ENCODE measurements at places on chromosomes 16 and 17. TPM values are rescaled to one million over a fixed set of nuclear protein-coding genes. Genes with fewer than 3 reads are reported as not detected.

CHMP6 gene
- 12.2 TPM for total RNA-seq

BAHCC1 gene
- 0.14 TPM for total RNA-seq

FAM171A2 gene
- total RNA-seq = 0.41 TPM

KRTAP4-9 gene
- not detected for total RNA-seq

DNA sequence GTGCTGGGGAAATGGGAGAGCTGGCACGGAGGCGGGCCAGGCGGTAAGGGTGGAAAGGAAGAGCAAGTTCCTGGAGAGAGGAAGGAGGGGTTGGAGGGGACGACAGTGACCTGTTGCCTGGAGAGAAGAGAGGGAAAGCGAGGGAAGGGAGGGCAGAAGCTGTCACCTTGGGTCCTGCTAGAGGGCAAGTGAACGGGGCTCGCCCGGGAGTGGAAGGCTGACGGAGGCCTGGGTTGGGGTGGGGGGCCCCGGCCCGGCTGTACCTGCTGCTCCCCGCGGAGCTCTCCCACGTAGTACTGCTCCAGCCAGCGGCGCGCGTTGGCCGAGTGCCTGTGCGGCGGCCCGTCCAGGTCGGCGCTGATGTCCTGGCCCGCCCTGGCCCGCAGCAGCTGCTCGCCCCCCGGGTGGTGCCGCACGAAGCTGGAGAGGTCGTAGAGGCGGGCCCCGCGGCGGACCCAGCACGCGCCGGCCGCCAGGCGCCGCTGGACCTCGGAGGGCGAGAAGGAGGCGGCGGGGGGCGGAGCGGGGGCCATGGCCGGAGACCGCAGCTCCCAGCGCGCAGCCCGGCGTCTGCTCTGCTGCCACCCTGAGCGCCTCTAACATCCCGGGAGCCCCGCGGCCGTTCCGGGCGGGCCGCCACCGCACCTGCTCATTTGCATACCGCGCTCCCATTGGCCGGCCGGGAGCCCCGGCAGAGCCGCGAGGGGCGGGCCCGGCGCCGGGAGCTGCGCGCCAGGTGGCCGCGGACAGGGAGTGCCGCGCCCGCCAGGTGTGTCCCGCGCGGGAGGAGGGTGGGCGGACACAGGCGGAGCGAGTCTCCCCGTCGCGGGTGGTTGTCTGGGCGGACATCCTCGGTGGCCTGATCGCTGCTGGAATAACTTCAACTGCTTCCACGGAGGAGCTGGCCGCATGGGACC is at the start of gene FA2H:
Gene FA2H (minus strand): TSS at position 598 of the 917 bp plus-strand sequence. CDS start 65 bp downstream, at position 533.
- H3K27me3 ChIP-seq = peaks cover 51% of the 10 kb centered on the region
- no peaks in the 10 kb centered on the region for H3K36me3 ChIP-seq
- DNase-seq = peak; percentile 83
- peaks cover 16% of the 10 kb centered on the region for H3K4me1 ChIP-seq
- no peak within 1 kb of the TSS for H3K27ac ChIP-seq

DNA sequence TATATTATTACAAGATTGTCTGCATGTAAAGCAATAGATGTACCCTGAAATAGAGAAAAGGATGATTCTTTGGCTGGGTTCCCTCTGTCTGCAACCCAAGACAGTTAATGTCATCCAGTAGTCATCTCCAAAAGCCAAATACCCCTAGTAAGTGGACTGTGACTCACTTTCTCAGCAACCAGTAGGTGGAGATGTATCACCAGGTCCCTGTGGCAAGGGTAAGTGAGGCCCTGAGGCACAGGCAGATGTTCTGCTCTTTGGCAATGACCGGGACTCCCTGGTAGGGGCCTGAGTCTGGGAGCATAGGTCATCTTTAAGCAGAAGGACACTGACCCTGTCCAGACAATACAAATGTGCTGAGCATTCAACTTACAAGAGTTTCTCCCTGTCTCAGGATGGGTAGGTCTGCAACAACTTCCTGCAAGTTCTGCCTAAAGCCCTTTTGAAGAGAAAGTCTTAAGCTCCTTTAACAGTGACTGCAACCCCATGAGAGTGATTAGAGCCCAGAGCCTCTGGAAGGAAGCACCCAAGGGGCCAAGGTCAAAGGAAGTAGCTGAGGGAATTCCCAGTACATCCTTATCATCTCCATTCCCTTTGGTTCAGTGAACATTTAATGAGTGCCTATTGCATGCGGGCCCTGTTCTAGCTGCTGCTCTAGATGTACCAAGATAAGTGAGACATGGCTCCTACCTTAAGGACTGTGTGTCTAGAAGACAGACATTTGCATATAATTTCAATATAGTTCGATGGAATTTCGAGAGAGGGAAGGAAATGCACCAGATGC is 31.9 kb downstream of the PMP22 start:
- no peak overlapping the region for H3K27ac ChIP-seq
- H3K4me3 ChIP-seq = no peak overlapping the region
- H3K36me3 ChIP-seq = no peaks in the 10 kb centered on the region
- peak; percentile 17 for DNase-seq

GRCh38 chr17:31537565-31538011 is 146.1 kb downstream of the RAB11FIP4 start:
- H3K4me3 ChIP-seq = no peak overlapping the region
- peaks cover 20% of the 10 kb centered on the region for H3K4me1 ChIP-seq
- DNase-seq = no peak

DNA sequence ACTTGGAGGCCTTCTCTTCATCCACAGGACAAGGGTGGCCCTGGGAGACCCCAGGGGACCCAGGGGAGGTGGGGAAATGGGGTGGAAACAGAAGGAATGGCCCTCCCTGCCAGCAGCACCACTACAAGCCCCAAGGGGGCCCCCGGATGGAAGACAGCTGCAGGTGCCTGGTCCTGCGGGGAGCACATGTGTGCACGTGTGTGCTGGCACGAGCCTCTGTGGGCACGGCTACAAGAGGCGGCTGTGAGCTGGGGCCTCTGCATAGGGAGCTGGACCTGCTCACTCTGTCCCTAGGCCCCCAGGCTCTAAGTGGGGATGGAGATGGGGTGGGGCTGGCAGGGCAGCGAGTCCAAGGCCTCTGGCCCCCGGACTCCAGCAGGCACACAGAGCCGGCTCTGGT is 13.2 kb upstream of the AATK start:
- H3K4me1 ChIP-seq = no peaks in the 10 kb centered on the region
- no peaks in the 10 kb centered on the region for H3K36me3 ChIP-seq
- no peaks in the 10 kb centered on the region for H3K27me3 ChIP-seq
- no peak for DNase-seq
- no peak overlapping the region for H3K27ac ChIP-seq
- H3K4me3 ChIP-seq = no peak overlapping the region

DNA sequence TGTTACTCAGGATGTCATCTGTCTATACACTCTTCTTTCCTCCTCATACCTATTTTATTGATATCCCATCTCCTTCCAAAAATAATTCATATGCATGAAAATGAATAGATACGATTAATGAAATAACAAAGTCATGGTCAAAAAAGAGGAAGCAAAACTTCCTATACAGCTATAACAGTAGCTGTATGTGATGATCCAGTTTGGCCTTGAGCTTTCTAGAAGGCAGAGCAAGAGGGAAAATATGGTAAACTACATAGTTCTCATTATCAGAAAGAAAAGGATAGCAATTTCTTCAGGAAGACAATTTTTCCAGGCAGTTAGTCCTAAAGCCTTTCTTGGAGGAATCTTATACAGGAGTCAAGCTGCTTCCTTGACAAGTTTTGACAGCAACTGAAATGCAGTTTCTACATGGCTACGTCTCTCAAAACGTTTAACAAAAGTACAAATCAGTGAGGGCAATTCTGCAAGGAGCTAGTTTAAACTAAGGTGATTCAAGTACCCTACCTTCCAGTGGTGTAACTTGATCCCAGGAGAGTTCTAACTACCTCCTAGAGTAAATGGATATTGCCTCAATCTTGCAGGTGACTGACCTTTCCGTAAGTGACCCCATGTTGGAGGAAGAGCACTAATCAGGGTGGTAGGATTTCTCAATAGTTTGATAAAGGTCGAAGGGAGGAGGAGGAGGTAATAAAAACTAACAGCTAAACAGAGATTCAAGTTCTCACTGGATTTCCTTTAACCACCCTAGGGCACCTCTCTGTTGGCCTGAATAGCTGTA is 1.0 kb downstream of the SPAG5 start:
- peaks cover 24% of the 10 kb centered on the region for H3K4me1 ChIP-seq
- peaks cover 3% of the 10 kb centered on the region for H3K36me3 ChIP-seq
- H3K27me3 ChIP-seq = no peaks in the 10 kb centered on the region
- peak overlapping the region; percentile 89 for H3K4me3 ChIP-seq

DNA sequence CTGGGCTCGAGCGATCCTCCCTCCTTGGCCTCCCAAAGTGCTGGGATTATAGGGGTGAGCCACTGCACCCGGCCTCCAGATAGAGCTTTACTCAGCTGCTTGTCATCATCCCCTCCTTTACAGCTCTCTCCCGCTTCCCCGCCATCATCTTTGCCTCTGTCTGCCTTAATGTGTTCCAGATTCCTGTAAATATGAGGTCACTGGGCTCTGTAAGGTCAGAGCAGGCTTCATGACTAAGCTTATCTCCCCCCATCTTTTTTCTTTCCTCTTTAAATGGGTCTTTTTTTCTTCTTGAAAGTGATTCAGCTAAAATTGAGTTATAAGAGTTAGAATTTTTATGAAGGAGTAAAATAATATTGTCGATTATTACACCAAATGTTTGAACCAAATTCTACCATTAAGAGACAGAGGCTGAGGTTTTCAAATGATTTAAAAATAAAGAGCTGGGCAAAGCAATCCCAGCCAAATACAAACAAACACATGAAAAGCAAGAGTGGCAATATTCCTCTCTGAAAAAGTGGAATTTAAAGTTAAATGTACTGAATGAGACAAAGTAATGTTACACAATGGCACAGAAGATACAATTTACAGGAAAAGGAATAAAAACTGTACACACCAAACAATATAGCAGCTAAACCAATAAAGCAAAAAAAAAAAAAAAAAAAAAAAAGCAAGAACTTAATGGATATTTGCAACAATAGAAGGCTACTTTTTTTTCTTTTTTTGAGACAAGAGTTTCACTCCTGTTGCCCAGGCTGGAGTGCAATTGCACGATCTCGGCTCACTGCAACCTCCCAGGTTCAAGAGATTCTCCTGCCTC is 62.1 kb downstream of the CRISPLD2 start:
- peaks cover 5% of the 10 kb centered on the region for H3K4me1 ChIP-seq
- H3K27me3 ChIP-seq = peaks cover 15% of the 10 kb centered on the region

DNA sequence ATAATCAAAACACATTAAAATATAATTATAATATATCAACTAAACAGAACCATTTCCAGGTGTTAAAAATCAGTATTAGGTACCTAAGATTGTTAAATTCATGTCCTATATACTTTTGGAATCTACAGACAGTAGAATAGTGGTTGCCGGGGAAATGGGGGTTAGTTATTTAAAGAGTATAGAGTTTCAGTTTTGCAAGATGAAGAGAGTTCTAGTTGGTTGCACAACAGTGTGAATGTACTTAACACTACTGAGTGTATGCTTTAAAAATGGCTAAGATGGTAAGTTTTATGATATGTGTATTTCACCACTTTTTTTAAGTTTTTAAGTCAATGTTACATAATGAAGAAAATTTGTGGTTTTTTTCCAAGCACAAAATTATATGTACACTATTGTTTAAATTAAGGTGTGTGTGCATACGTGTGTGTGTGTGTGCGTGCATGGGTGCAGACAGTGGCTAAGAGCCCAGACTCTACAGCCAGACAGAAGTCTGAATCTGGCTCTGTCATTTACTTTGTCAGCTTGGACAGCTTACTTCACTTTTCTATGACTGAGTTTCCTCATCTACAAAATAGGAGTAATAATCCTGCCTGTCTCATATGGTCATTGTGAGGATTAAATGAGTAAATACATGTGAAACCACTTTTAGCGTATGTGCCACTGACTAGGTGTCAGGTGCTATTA is 25.3 kb upstream of the PHAF1 start:
- DNase-seq = no peak
- no peak overlapping the region for H3K4me3 ChIP-seq
- no peak overlapping the region for H3K27ac ChIP-seq
- peaks cover 4% of the 10 kb centered on the region for H3K36me3 ChIP-seq
- H3K27me3 ChIP-seq = no peaks in the 10 kb centered on the region
